T-helper 17 cell (primary cell): ENCODE measurements at places on chromosomes 3 and 15.

GRCh38 chr3:144496141-144496835 is 524.7 kb downstream of the DIPK2A start:
- no peak for DNase-seq

DNA sequence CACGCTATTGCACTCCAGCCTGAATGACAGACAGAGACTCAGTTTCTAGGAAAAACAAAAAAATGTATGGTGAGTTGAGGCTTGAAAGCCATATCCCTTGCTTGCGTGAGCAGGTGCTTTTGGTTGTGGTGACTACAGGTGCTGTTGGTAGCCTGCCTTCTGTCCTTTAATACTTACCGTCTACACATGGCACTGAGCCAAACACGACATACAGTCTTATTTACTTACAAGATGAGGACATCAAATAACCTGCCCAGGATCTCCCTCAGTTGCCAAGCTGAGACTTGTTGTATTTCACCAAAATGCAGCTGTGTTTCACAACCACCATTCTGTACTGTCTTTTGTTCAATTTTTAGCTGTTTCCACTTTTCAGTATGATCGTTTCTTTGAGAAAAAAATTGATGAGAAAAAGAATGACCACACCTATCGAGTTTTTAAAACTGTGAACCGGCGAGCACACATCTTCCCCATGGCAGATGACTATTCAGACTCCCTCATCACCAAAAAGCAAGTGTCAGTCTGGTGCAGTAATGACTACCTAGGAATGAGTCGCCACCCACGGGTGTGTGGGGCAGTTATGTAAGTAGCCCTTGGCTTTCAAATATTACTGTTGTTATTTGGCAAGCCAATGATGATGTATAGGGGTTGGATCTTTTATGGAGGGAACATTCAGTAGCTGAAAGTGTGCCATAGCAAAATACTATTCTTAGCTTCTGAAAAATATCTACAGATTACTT is 6.5 kb downstream of the ALAS1 start:
- DNase-seq, result no peak

GRCh38 chr3:50873376-50874157 is 198.8 kb downstream of the DOCK3 start:
- DNase-seq, result no peak

DNA sequence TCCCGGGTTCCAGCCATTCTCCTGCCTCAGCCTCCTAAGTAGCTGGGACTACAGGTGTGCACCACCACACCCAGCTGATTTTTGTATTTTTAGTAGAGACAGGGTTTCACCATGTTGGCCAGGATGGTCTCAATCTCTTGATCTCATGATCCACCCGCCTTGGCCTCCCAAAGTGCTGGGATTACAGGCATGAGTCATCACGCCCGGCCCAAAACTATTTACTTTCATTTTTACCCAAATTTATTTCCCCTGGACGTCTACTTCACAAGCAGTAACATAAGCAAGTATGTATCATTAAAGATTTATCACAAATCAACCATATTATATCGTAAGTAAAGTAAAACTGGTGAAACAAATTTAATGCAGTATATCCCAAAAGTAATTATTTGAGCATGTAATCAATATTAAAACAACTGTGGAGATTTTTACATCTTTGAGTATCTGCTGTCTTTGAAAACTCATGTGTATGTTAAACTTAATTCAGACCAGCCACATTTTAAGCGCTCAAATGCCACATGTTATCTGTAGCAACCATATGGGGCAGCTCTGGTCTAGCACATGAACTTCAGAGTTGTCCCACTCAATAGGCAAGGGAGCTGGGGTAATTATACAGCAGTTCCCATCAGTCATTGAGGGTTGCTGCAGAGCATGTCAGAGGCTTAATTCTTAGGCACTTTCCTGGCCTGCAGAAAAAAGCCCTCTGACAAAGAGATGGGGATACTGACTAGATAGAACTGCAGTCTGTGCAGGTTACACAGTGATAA is 185.7 kb upstream of the CTDSPL start:
- no peak for DNase-seq
